ENCODE measurements at places on chromosomes 7 and 10. TPM values are rescaled to one million over a fixed set of nuclear protein-coding genes. Genes with fewer than 3 reads are reported as not detected.

- DNase-seq, result no peak
These were observed 287.0 kb upstream of the IGFBP3 start for GRCh38 chr7:46207931-46208634.

Gene ZNF716
- total RNA-seq, result not detected

DNA sequence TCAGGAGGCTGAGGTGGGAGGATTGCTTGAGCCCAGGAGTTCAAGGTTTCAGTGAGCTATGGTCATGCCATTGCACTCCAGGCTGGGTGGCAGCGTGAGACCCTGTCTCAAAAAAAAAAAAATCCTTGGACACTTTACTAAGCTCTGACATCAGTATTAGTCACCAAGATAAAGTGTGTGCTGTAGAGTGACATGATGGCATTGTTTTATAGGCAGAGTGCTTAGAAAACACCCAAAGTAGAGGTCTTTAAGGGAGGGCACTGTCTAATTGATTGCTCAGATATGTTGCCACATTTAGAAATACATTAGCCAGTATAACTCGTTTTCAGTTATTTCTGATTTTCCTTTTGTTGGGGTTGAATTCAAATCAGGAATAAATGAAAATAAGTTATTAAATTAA, 235.9 kb downstream of the REEP3 start:
- DNase-seq, result no peak

Gene NEURL1
- 0.05 TPM for total RNA-seq

- no peak for DNase-seq
These were observed 62.3 kb downstream of the LHPP start for GRCh38 chr10:124523901-124524300.

DNA sequence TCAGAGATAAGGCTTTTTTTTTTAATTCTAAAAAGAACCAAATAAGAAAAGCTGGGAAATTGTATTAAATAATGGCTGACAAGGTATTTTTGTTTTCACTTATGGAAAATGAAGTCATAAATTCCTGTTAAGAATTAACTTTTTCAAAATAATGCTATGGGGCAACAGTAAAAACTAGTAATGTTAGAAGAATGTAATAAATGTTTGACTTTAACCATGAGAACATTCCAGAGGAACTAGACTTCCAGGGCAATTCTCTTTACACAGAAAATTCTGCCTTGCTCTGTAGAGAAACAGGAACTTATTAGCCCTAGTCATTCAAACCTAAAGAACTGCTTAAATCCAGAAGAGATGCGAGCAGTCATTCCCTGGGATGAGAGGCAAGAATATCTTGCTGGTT, 571.1 kb downstream of the IPMK start:
- no peak for DNase-seq

GRCh38 chr10:78059906-78060702, 26.4 kb downstream of the RPS24 start:
- no peak for DNase-seq

DNA sequence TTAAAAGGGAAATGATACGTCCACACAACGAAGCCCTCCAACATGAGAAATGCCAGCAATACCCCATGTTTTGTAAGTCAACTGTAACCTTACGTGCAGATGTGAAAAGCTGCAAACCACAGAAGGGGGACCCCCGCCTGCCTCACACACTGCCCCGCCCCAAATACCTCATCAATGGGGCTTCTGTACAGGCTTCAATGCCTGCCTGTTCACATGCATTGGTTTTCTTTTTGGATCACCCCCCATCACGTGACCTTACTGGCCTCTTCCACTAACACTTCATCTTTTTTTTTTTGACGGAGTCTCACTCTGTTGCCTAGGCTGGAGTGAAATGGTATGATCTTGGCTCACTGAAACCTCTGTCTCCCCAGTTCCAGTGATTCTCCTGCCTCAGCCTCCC, 224.0 kb downstream of the TNS3 start:
- no peak for DNase-seq

- no peak for DNase-seq
These were observed 95.7 kb upstream of the CTBP2 start for GRCh38 chr10:125256026-125256425.

GRCh38 chr10:125163803-125164202, 3.4 kb upstream of the CTBP2 start:
- no peak for DNase-seq

Gene SUN3
- total RNA-seq, result not detected

- peak; percentile 56 for DNase-seq
These were observed 6.0 kb downstream of the PARD3 start for GRCh38 chr10:34808801-34809745.

DNA sequence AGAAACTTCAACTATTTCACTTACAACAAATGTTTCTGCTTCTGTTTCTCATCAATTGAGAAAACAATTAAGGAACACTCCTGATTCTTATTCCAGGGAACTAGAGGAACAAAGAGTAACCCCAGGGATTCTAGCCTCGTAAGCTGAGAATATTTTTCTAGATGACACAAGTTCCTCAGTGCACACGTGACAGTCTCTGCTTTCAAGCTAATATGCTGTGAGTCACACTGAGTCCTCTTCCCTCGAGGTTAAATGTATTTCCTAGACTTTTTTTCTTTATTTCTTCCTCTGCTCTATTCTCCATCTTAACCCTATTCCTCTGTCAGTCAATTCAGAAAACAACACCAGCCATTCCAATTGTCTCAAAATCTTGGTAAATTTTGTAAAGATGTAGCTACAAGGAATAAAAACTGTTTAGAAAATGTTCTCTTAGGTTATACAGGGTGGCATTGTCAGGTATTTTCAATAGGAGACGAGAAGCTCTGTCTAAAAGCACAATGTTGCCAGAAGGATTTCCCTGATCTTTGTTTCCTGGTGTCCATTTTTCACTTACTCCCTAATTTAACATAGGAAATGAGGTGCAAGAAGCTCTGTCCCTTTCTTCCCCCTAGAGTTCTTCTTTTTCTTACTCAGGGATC, 5.8 kb upstream of the C1GALT1 start:
- no peak for DNase-seq

- no peak for DNase-seq
These were observed 130.4 kb upstream of the AUTS2 start for GRCh38 chr7:69467826-69468225.

Gene FZD8
- 6.6 TPM for total RNA-seq

Gene SPRN
- total RNA-seq, result not detected

Gene PPP1R17
- not detected for total RNA-seq

GRCh38 chr7:71984348-71984747, 427.8 kb downstream of the CALN1 start:
- DNase-seq, result no peak

Gene MBLAC1
- total RNA-seq, result 2.6 TPM

- DNase-seq, result no peak
These were observed 32.5 kb upstream of the FAM133B start for GRCh38 chr7:92622685-92623084.

DNA sequence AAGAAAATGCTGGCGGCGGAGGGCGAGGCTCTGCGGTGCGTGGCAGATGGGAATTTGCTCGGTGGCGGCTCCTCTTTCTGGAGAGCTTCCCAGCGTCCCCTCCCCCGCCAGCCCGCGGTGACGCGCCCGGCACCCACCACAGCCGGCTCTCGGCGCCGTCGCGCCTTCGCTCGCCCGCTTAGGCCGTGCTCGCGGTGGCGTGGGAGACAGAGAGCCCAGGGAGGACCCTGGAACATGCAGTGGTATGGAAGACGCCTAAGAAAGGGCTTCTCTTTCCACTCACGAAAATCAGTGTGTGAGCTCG, 576 bp upstream of the CSGALNACT2 start:
- DNase-seq, result peak; percentile 66
